ENCODE measurements at places on chromosomes 12 and 14.

DNA sequence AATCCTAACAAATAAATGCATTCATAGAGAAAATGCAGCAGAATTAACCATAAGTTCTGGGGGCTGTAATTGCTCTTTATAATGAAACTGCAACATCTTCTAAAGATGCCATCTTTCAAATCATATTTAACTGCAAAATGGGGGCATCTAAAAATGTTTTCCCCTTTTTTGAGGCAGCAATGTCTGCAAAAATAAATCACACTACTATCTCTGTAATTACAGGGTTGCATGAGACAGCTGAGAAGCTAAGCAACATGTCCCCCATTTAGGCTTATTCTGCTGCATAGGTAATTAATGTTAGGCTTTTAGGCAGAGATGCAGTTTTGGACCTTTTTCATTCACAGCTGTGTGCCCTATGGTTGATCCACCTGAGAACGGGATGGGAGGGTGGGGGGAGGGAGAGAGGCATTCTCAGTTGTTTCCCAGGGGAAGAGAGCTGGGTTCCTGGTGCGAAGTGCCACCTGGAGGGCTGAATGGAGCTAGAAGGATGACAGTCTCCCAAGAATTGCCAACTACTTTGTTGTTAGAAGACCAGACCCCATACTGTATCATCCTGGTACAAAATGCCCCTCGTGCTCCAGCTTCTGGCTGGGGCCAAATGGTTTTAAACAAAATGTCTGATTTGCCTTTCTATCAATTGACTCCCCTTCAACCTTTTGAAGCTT lies 154.2 kb downstream of the APAF1 start:
- DNase-seq = no peak

DNA sequence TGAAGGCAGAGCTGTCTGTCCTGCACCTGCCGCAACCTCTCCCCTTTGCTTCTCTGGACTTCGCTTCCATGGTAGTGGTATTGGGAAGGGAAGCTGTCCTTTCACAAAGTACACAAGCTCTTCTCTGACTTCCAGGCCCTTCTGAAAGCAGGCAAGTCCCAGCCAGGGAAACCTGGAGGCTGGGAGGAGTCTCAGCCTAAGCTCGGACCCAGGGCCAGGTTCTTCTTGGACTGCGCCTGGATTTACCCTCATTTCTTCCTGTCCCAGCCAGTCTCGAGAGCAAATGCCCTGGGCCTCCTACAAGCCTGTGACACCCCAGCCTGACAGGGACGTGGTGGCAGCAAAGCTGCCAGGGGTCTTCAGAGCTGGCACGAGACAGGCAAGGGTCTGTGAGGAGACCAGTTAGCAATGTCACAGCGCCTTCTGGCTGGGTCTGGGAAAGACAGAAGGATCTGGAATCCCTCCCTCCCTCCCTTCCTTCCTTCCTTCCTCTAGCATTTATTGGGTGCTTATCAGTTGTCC lies 22.4 kb downstream of the ISCA2 start:
- no peak for DNase-seq

DNA sequence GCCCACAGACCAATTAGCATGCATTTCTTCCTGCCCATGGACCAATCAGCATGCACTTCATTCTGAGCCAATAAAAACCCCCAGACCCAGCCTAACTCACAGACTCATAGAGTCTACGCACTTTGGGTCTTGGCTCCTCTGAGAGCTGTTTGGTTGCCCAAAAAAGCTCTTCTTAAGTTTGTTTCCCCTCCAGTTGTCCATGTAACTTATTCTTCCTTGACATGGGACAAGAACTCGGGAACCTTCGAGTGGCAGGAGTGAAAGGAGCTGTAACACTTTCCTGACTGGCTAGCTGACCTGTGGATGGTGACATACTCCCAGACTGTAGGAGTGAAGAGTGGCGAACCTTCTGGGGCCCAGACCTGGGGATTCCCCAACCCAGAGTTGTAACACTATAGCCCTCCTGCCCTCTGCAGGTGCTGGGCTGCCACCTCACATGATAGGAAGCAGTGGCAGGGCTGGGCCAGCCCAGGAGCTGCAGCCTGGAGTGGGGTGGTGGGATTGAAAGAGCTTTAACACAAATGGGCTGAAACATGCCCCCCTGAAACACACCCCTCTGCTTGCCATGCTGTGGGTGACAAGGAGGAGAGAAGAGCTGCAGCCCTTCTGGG lies 4.4 kb upstream of the BTBD7 start:
- DNase-seq = no peak

DNA sequence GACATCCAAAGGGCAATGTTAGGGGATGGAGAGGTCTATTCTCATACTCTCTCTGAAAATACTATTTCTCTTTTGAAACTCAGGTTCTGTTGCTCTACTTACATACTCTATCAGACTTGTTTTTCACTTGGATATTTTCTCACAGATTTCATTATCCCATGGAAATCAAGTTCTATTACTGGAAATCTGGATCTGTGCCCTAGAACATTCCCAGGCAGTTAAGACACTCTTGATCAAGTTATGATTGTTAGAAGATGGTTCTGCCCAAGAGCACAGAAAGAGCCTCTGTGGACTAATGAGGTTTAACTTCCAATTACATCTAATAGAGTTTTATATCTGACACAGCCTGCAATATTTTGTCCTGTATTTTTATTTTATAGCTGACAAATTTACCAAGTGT lies 591.0 kb upstream of the ATP2B1 start:
- no peak for DNase-seq

DNA sequence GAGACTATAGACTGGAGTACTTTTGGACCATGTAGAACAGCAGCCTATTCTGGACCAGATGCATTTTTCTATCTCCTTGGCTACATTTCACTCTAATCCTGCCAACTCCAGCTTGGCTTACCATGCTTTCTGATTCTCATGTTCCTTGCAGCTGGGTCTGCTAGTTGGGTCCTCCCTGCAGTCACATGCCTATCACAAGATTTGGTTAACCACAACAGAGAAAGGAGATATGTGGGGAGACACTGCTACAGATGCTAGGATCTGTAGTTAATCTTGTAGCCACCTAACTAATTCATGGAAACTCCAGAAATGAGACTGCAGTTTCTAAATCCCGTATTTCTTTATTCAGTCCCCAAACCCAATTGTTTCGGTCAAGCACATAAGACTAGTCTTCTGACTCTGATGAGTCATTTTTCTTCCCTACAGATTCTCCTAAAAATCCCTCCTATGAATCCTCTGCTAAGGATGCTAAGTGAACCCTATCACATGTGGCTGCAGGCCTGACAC lies 410.6 kb downstream of the DAD1 start:
- no peak for DNase-seq

DNA sequence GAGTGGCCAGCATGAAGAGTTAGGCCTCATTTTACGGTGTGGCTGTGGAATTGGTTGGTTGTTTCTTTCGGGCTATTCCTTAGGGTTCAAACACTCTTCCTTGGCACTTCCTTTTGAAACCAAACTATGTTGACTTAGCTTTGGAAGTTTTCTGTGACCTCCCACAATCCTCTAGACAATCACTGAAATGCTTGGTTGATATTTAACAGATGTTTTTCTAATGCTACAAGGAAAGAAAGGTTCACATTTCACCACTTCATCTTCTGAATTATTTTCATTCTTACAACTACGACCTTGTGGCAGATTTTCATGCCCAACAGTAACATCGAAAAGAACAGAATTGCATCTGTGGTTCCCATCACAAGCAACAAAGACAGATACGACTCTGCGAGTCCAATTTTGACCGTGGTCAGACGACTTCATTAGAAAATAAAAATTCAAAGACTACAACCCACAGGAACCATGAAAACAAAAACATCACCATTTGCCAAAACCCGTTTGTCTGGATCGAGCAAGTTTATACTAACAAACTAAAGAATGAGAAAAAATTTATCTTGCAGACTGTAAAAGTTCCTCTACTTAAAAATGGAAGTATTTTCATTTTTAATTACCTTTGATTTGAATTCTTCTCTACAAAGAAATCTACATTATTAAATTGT lies 16.9 kb downstream of the PRKAB1 start:
- DNase-seq = peak; percentile 19

DNA sequence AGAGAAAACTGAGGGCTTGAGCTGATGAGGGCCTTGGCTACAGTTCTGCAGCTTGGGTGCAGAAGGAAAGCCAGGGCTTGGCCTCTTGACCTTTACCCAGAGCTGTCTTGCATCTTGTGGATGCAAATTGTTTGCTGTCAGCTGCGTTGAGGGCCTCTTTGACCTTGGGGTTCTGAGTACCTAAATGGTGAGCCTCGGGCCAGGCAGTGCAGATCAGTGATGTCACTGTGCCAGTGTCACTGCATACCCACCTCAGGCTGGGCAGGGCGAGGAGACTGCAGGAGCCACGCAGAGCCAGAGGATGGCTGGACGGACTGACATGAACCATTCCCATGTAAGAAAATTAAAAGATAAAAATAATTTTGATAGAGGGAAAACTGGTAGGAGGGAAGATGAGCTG lies 18.6 kb downstream of the ESRRB start:
- DNase-seq = no peak

GRCh38 chr14:50344116-50344775 lies 32.1 kb downstream of the DMAC2L start:
- no peak for DNase-seq

- DNase-seq = peak; percentile 41
These were observed 150.9 kb upstream of the PLEKHG7 start for GRCh38 chr12:92551853-92552397.

GRCh38 chr14:73452341-73453186 lies 5.8 kb downstream of the NUMB start:
- DNase-seq = peak; percentile 64

DNA sequence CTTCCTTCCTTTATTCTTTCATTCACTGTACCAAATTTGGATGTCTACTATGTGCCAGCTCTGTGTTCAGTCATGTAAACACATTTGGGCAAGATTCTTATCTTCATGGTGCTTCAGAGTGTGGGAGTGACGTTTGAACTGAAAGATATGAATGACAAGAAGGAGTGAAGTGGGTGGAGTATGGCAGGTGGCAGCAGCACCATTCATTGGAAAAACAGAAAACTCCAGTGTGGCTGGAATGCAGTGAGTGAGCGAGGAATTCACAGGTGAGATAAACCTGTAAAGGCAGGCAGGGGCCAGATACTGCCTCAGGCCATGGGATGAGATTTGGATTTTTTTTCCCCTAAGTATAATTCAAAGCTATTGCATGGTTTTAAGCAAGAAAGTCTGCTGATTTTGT lies 140.7 kb upstream of the CCDC198 start:
- DNase-seq = no peak

GRCh38 chr14:52021957-52022600 lies 32.7 kb downstream of the RTRAF start:
- DNase-seq = no peak
